ENCODE measurements at places on chromosomes 1 and 21. TPM values are rescaled to one million over a fixed set of nuclear protein-coding genes. Genes with fewer than 3 reads are reported as not detected.

Gene RGS5
- total RNA-seq: 1,385 TPM

- DNase-seq: no peak
- H3K4me1 ChIP-seq: peaks cover 51% of the 10 kb centered on the region
- H3K4me3 ChIP-seq: peak overlapping the region; percentile 30
- H3K27me3 ChIP-seq: peaks cover 41% of the 10 kb centered on the region
- H3K27ac ChIP-seq: no peak overlapping the region
Measured at GRCh38 chr1:50417507-50417906, 5.7 kb downstream of the DMRTA2 start.

DNA sequence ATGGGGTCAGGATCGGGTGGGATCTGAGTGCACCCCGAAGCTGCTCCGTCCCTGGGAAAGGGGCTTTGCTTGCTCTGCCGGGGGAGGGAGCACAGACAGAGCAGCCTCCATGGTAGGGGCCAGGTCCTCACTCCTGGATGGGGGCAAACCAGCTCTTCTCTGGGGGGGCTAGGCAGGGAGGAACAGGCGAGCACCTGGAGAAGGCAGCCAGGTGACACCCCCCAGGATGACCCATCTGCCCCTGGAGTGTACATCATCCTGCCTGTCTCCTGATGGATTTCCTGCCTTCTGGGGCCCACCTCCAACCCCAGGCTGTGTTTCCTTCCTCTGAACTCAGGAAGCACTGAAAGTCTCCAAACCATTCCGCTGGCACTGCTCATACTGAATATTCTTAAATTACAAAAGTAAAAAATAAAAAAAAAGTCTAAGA lies 248.0 kb downstream of the RHOU start:
- DNase-seq: no peak
- H3K4me1 ChIP-seq: peaks cover 18% of the 10 kb centered on the region
- H3K27me3 ChIP-seq: no peaks in the 10 kb centered on the region
- H3K4me3 ChIP-seq: no peak overlapping the region
- H3K27ac ChIP-seq: no peak overlapping the region

DNA sequence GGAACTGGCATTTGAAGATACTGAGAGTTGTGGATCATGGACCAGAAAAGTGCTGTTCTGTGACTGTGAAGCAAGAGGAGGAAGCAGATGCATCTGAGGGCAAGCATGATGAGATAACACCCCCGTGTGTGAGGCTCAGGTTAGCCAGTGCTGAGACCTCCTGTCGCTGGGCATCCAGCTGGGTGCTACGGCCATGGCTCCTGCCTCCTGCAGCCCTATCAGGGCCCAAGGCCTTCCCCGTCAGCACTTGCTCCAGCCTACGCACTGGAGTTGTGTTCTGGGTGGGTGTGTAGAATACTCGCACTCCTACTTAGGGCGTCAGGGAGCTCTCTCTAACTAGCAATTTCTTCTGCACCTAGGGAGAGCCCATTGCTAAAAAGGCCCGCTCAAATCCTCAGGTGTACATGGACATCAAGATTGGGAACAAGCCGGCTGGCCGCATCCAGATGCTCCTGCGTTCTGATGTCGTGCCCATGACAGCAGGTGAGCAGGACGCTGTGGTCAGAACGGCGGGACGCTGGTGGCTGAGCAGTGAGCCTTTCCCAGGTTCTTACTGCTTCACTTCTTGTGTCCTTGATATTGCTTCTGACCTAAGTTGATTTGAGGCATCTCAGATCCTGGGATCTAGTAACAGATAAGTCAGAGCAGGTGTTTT lies 6.5 kb downstream of the PPIE start:
- H3K4me1 ChIP-seq: peaks cover 6% of the 10 kb centered on the region
- H3K4me3 ChIP-seq: no peak overlapping the region
- no peak overlapping the region for H3K27ac ChIP-seq
- no peak for DNase-seq
- H3K36me3 ChIP-seq: peaks cover 63% of the 10 kb centered on the region

Gene BCAR3
- 36.3 TPM for total RNA-seq

- no peaks in the 10 kb centered on the region for H3K27me3 ChIP-seq
- DNase-seq: no peak
- peak overlapping the region; percentile 90 for H3K27ac ChIP-seq
Measured at GRCh38 chr1:85629532-85629920, 49.0 kb downstream of the CCN1 start.
